Heart left ventricle (tissue), 16 donors: ENCODE measurements at places on chromosomes 3 and 15.

GRCh38 chr3:36318621-36319200 lies 61.6 kb upstream of the STAC start:
- no peak for DNase-seq

GRCh38 chr3:151382671-151383070 lies 1.9 kb downstream of the P2RY12 start:
- no peak for DNase-seq

GRCh38 chr3:191944835-191945234 lies 483.9 kb downstream of the PYDC2 start:
- DNase-seq = no peak

GRCh38 chr3:149881879-149882278 lies 68.9 kb downstream of the RNF13 start:
- DNase-seq = no peak

DNA sequence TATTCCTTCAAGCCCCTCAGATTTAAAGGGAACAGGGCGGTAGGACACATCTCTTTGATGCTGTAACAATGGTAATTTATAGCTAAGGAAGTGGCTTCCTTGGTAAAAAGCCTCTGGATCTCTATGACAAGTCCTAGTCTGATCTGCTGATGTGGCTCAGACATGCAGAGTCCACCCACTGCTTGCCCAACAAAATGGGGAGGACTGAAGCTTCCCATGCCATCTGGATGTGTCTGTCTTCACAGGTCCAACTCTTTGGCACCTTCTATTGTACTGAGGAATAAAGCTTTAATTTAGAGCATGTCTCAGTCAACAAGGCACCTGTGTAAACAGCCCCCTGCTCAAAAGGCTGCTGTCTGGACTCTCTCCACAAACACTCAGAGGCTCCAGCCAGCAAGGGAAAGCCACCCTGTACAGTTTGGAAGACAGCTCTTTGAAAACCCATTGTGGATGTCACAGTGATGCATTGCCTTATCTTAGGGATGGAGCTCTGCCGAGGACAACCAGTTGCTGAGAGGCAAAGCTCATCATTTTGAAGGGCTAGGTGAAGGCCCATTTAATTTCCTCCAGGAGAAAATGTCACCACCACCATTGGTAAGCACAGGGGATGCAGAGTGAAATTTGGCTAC lies 348.6 kb upstream of the GRM7 start:
- no peak for DNase-seq

DNA sequence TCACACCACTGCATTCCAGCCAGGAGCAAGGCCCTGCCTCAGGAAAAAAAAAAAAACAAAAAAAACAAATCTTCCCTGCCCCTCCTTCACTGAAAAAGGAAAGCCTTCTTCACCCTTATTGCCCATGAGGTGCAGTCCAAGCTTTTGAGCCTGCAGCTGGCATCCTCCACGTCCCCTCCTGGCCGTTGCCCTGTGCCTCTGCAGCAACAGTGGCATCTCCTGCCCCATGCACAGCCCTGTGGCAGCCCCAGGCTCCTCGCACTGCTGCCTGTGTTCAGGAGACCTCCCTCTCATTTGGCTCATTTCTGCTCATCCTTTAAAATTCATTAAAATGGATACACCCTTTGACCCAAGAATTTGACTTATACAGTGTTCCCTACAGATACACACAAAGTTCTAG lies 72.7 kb upstream of the PLXNA1 start:
- no peak for DNase-seq

GRCh38 chr3:114698146-114699105 lies 404.6 kb downstream of the TIGIT start:
- no peak for DNase-seq

GRCh38 chr15:70375586-70375985 lies 277.9 kb upstream of the TLE3 start:
- no peak for DNase-seq

- DNase-seq = no peak
These were observed 164.5 kb downstream of the TBC1D5 start for GRCh38 chr3:17577796-17578520.

DNA sequence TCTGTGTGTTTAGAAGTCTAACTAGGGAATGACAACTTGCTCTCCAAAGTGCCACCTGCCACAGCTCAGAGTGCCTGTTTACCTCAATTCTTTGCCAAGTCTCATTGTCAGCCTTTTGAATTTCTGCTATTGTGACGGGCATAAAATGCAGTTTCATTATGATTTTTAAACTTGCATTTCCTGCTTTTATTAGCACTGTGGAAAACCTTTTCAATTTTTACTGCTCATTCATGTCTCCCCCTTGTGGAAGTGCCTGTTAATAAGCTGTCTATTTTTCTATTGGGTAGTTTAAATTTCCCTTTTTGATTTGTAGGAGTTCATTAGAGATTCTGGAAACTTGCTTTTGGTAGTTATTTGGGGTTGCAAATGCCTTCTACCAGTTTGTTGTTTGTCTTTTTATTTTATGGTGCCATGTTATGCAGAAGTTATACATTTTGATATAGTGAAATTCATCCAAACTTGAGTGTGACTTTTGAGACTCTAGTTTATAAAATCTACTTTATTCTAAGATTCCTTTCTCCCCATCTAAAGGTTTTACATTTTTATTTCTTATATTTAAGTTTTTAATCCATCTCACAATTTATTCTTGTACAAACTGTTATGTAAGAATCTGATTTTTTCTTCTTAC lies 53.9 kb upstream of the FRMD4B start:
- no peak for DNase-seq

DNA sequence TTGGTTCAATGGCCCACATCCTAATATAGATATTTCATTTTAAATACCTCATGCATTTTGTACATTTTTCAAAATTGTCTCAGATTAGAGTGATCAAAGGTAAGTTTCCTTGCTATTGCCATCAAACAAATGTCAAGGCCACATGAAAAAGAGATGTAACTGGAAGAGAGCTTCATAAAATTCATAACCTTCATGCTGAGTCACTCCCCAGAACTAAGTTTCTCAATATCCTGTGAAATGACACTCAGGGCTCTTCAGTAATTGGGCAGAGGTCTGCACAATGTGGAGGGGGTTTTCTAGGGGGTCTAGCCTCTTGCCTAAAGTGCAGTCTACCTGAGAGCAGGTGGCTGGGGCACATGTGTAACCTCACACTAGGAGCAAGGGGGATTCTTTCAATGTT lies 152.2 kb upstream of the SLC2A2 start:
- no peak for DNase-seq

DNA sequence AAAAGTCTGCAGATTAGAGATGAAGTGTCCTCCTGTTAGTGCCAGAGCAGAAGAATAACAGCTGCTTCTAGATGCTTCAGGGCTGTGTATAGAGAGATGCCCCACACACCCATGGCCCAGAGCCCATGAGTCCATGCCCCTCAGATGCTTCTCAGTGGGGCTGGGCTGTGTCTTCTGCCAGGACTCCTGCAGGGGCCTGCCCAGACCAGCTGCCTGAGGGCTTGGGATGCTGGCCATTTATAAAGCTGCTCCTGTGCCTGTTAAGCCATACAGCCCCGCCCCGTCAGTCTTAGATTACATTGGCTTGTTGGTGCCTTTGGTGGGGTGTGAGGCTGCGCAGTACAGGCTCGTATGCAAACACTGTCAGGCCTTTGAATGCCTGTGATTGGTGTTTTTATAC lies 318.0 kb upstream of the CTDSPL start:
- DNase-seq = no peak

- no peak for DNase-seq
These were observed 38.4 kb upstream of the SMAD6 start for GRCh38 chr15:66663664-66664063.

GRCh38 chr15:49215768-49216739 lies 46.0 kb downstream of the GALK2 start:
- peak; percentile 45 for DNase-seq

- no peak for DNase-seq
These were observed 369.0 kb downstream of the UNC13C start for GRCh38 chr15:54347082-54347827.

GRCh38 chr15:54580643-54581042 lies 602.4 kb downstream of the UNC13C start:
- DNase-seq = no peak

DNA sequence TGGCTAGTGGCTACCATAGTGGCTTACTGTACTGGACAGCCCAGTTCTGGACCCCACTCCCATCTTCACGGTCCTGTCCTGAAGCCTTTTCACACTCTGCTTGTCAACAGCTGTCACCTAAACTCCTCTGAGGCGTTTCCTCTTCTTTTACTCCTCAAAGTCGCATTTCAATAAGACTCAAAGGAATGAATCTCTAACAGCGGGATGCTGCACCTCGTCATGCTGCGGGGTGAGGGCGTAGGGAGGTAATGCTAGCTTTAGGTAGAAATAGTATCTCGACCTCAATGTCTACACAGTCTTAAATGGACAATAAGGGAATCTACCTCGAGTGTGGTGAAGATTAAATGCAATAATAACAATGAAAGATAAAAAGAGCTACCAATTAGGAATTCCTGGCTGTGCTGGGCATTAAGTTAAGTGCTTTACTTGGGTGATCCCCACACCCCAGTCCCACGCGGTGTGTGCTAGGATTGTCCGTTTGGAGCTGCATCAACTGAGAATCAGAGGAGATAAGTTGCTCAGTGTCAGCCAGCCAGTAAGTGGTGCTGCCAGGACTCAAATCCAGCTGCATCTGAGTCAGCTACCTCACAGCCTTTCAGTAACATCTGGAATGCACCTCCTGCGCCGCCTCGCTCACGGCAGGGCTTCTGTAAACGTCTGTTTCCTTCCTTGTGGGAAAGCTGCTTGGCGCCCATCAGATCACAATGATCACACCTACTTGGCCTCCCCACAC lies 14.0 kb downstream of the PLA2G4D start:
- no peak for DNase-seq

DNA sequence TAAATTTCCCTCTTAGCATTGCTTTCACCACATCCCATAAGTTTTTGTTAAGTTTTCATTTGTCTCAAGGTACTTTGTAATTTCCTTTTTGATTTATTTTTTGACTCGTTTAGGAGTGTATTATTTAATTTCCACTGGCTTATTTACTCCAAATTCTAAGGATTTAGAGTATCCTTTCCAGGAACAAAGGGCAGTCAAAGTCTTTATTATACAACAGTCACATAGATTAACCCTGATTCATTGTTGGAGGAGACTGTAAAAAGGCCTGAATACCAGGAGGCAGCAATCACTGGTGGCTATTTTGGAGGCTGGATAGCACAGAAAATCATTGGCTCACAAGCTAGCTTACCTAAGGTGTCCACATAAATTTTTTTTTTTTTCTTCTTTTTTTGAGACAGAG lies 39.9 kb downstream of the OIP5 start:
- DNase-seq = no peak

- no peak for DNase-seq
These were observed 2.7 kb downstream of the MYO5C start for GRCh38 chr15:52292780-52293392.
